ENCODE measurements at places on chromosomes 11 and 22.

- DNase-seq: no peak
Observed at GRCh38 chr22:45448431-45448830, 34.9 kb downstream of the RIBC2 start.

- DNase-seq: no peak
Observed at GRCh38 chr11:91170711-91171110, 947.9 kb upstream of the CHORDC1 start.

GRCh38 chr11:133955081-133955891 is 1.5 kb downstream of the IGSF9B start:
- no peak for DNase-seq

GRCh38 chr11:92962446-92962845 is 7.0 kb upstream of the MTNR1B start:
- no peak for DNase-seq

Data from NCI-H2227 treated with DMSO at 0.1 percent for 48 hours (cell line).